D341Med (cell line): ENCODE measurements at places on chromosomes 6 and 20.

DNA sequence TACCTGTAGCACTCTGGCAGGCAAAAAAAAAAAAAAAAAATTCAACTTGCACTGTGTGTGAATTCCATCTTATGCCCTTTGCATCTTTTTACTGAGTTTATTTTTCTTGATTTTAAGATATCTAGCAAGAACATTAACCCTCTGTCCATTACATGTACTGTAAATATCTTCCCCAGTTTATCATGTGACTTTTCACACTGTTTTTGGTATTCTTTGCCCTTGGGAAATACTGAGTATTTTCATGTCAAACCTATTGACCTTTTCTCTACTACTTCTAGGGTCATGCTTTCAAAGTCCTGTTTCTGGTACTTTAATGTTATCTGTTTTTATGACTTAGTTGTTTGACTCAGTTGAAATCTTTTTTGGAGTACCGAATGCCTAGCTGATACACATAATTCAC, 843 bp upstream of the HUS1B start:
- DNase-seq, result no peak

DNA sequence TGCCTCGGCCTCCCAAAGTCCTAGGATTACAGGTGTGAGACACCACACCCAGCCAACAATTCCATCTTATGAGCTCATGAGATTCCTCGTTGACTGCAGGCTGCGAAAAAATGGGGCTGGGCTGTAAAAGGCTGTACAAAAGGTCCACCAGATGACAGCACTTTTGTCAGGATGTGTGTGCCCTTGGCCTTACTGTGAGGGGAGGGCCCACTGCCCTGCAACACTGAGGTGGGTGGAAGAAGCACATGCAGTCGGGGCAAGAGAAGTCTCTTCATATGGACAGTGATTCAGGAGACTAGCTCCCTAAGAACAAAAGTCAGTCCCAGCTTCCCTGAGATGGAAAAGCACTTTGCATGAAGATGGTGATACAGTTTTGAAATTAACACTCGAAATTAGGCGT, 50.5 kb downstream of the KCTD20 start:
- DNase-seq, result no peak

GRCh38 chr6:39543950-39544349, 181.3 kb downstream of the KIF6 start:
- no peak for DNase-seq

- DNase-seq, result no peak
These were observed 9.3 kb upstream of the TRAF3IP2 start for GRCh38 chr6:111614833-111615582.

GRCh38 chr6:121651420-121651819, 216.0 kb downstream of the GJA1 start:
- no peak for DNase-seq

GRCh38 chr6:63584566-63584965, 12.3 kb downstream of the LOC128125822 start:
- no peak for DNase-seq

DNA sequence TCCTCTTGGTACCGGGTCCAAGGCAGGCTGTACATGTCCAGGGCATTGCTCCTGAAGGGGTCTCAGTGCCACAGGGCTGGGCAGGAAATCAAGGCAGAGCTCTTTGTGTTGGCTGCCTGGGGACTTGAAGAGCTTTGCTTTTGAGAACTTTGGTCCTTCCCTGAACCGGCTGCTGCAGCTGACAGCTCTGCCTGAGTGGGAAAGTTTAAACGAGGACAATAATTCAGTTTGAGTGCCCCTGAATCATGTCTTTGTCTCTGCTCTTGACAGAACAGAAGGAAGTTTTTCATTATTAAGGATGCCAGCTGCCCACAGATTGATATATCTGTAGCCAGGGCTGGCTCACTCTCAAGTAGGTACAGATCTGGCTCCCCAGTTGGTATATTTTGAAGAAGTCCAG, 56.1 kb downstream of the ANKRD6 start:
- no peak for DNase-seq

DNA sequence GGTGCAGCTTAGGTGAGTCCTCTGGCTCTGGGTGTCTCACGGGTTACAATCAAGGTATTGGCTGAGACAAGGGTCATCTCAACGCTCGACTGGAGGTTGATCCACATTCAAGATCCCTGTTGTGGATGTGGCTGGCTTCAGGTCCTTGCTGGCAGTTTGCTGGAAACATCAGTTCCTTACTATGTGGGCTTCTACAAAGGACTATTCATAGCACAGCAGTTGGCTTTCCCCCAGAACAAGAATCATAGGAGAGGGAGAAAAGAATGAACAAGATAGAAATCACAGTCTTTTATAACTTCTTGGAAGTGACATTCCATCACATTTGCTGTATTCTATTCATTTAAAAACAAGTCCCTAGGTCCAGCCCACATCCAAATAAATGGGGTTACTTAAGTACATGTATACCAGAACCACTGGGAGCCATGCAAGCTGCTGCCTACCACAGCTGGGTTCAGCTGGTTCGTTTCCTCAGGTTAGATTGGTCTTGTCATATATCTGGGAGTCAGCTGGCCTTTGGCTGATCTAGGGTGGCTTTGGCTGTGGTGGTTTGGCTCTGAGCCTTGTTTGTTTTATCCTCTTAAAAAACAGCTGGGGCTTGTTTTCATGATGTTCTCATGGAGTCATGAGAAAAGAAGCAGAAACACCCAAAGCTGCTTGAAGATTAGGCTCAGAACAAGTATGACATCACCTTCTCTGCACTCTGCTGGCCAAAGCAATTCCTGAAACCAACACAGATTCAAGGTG, 433.2 kb upstream of the SPTLC3 start:
- no peak for DNase-seq

DNA sequence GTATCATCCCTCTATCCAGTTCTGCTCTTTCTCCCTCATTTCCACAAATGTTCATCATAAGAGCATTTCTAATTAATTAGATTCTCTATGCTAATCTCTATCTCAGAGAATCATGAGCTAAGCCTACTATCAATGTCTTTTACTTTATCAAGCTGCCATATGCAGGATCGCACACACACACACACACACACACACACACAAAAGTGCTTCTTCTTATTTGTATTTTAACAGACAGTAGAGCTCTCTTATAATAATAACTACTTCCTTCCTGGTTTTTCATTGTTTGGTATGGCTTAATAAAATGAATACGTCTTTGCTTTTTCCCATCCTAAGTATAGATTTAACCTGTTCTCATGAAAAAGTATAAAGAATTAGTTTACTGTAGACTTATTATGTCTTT, 170.2 kb downstream of the HAO1 start:
- no peak for DNase-seq

DNA sequence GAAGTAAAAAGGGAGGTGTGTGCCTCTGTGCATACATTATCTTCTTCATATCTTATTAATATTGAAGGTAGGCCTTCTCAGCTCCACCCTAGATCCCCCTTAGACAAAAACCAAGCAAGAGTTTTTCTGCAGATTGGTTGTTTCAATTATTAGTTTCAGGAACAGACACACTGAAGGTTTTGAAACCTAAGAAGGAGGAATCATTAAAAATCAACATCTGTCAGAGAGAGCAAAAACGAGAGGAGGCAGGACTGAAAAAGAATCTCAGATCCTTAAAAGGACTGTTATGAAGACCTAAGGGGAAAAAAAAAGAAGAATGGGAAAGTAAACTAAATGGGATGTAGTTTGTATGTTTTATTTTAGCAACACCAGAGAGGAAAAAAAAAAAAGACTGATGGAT, 560.8 kb upstream of the JAG1 start:
- no peak for DNase-seq

- DNase-seq, result no peak
These were observed 92.8 kb upstream of the SASH1 start for GRCh38 chr6:148249679-148250375.

- no peak for DNase-seq
These were observed 99.2 kb upstream of the TMEM181 start for GRCh38 chr6:158460602-158461169.

DNA sequence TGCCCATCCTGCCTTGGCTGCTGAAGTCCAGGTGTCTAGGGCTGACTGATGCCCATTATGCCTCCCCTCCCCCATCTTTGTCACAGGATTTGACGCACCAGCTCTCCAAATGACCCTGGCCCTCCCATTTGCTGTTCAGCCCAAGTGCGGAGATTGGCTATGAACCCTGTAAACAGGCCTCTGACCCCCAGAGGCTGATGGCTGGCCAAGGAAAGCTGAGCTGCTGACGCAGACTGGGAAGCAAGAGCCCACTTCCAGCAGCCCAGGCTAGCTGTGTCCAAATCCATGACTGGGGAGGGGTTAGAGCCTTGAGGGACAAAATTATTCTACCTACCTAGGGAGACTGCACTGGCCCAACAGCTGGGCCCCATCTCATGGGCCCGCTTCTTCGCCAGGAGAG, 797 bp upstream of the GNRH2 start:
- no peak for DNase-seq

DNA sequence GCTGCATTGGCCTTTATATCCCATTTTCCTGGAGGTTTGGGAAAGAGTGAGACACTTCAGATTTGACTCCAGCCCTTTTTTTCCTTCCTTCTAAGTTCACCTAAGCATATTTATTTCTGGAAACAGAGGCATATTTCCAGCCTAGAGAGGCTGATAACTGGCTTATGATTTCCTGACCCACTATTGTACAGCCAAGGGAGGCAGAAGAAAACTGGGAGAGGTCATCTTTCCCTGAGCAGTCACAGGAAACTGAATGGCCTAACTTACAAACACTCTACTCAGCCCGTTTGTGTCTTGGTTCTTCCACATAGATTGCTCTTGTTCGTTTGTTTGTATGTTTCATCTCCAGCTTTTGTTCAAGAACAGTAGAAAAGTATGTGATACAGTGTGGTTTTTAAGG, 64.2 kb upstream of the LTV1 start:
- no peak for DNase-seq

GRCh38 chr6:125507987-125508655, 206.4 kb upstream of the HDDC2 start:
- DNase-seq, result no peak

DNA sequence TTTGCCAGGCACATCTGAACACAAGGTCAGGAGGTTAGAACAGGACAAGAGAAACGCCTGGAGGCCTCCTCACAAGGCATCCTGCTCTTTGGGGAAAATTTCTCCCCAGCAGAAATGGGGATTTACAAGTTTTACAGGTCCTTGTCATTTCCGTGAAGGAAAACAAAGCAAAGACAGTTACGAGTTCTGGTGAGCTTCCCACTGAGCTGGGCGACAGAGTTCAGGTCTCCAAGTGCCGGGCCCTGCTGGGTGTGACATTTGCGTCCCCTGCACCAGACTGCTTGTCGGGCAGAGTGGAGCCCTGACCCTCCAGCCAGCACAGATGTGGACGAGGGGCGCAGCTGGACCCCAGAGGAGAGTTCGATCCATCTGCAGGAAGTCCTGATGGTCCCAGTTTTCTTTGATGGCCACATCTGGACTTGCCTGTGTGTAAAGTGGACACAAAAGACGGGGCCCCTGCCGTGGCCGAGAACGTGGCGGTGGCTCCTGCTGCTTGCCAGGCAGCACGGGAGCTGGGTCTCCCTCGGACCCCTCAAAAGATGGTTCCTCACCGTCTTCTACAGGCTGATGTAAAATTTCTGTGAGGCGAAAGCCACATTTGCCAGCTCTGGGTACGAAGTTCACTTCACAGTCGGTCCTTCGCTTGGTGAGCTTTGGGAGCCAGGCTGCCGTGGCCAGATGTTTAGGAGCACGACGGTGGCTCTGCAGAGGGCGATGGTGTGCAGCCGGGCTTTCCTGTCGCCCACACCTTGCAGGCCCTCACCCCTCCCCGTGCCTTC, 5.2 kb upstream of the ADRM1 start:
- no peak for DNase-seq

DNA sequence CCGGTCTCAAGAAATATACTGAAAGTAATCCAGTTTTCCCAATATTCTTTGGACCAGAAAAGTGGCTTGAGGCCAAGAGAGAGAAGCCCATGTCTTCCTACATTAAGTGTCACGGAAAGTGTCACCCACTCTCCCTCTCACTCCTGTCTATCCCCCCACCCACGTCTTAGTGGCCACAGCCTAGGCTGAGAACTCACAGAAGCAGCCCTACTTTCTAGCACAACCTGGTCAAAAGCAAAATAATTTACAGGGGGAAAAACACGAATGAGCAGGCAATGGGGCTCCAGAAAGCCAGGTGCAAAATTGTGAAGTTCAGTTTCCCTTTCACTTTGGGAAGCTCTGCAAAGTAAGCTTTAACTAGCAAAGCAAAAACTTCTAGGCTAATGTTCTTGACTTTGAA, 118.0 kb downstream of the OPRM1 start:
- DNase-seq, result no peak

- DNase-seq, result no peak
These were observed 4.7 kb downstream of the DXO start for GRCh38 chr6:31966997-31967925.

- DNase-seq, result no peak
These were observed 31.3 kb downstream of the C20orf203 start for GRCh38 chr20:32642257-32643046.

DNA sequence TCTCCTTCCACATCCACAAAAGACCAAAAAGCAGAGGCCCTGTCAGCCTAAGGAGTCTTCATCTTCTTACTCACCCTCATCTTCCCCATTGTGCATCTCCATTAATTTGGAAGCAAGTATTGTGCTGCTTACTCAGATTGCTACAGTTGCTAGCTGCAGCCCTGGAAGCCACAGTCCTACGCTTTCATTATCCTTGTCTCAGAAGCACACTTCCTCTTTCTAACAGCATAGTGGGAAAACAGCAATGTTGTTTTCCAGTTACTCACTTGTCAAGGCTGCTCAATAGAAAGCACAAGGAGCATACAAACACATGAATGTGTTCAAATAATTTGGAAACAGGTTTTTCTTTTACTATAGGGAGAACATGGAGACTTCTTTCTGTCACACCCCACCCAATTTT, 76.6 kb upstream of the RBM24 start:
- DNase-seq, result no peak
